ENCODE measurements at places on chromosomes 3 and 15. TPM values are rescaled to one million over a fixed set of nuclear protein-coding genes. Genes with fewer than 3 reads are reported as not detected.

PRSS50 gene
- 0.50 TPM for total RNA-seq

GRCh38 chr3:127483902-127484591 lies 106.5 kb downstream of the TPRA1 start:
- no peak overlapping the region for H3K4me3 ChIP-seq
- H3K27ac ChIP-seq: no peak overlapping the region
- no peaks in the 10 kb centered on the region for H3K4me1 ChIP-seq
- DNase-seq: no peak
- H3K27me3 ChIP-seq: peaks cover 65% of the 10 kb centered on the region

AGBL1 gene
- not detected for total RNA-seq

- 0 out of 2 replicates have a peak, but pooled peaks cover 3% of the 10 kb centered on the region for H3K36me3 ChIP-seq
- H3K4me1 ChIP-seq: peaks cover 55% of the 10 kb centered on the region
- H3K4me3 ChIP-seq: no peak overlapping the region
- DNase-seq: peak; percentile 20
Measured at GRCh38 chr15:58332676-58333400, 99.0 kb upstream of the LIPC start.

- no peak for DNase-seq
- no peak overlapping the region for H3K27ac ChIP-seq
- no peaks in the 10 kb centered on the region for H3K27me3 ChIP-seq
- no peak overlapping the region for H3K4me3 ChIP-seq
- no peaks in the 10 kb centered on the region for H3K36me3 ChIP-seq
- no peaks in the 10 kb centered on the region for H3K4me1 ChIP-seq
Measured at GRCh38 chr3:107574650-107575049, 51.9 kb downstream of the BBX start.

INAFM2 gene
- total RNA-seq: 2.4 TPM

DNA sequence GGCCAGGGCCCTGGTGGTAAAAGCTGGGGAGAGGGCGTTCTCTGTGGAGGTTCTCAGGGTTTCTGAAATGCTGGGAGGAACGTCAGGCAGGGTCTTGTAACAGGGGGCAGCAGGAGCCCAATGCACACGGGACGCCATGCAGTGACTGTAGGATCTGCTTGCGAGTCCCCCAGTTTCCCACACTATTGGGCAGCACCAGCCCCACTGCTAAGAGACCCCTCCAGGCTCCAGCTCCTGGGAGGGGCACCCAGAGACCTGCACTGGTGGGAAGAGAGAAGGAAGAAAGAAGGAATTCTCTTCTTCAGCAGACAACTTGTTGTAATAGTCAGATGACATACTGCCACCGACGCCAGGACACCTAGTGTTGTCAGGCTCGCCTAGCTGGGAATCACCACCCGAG lies 55.2 kb upstream of the RNF7 start:
- no peak for DNase-seq
- H3K27ac ChIP-seq: no peak overlapping the region
- H3K4me3 ChIP-seq: no peak overlapping the region
- no peaks in the 10 kb centered on the region for H3K36me3 ChIP-seq
- H3K27me3 ChIP-seq: no peaks in the 10 kb centered on the region

GRCh38 chr3:126895178-126896066 lies 87.5 kb upstream of the PLXNA1 start:
- peak; percentile 75 for DNase-seq
- H3K4me1 ChIP-seq: peaks cover 48% of the 10 kb centered on the region
- no peak overlapping the region for H3K4me3 ChIP-seq
- H3K36me3 ChIP-seq: no peaks in the 10 kb centered on the region
- no peaks in the 10 kb centered on the region for H3K27me3 ChIP-seq

DNA sequence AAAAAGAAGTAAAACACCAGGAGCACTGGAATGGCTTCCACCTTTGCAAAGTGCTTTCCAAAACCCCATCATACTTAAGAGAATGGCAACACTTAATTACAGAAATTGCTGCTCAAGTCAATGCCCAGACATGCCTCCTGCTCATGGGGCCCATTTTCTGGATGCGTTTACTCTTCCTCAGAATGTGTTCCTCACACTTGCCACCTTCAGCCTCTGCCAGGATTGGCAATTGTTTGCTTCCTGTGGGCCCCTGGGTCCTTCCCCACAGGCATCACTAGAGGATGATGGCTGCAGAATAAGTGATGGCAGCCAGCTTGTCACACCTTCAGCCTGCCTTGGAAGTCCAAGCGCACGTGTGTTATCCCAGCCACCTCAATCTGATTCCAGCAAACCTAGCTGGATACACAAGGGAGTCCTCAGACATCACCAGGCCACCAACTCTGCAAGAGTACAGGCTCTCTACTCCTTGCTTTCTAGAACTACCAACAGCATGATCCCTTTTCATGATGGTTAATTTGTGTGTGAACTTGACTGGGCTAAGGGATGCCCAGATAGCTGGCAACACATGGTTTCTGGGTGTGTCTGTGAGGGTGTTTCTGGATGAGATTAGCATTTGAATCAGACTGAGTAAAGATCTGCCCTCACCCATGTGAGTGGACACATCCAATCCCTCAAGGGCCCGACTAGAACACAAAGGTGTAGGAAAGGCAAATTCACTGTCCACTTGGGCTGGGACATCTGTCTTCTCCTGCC lies 4.9 kb upstream of the NUP210 start:
- H3K27ac ChIP-seq: no peak overlapping the region
- H3K36me3 ChIP-seq: no peaks in the 10 kb centered on the region
- no peak for DNase-seq
- no peak overlapping the region for H3K4me3 ChIP-seq

DNA sequence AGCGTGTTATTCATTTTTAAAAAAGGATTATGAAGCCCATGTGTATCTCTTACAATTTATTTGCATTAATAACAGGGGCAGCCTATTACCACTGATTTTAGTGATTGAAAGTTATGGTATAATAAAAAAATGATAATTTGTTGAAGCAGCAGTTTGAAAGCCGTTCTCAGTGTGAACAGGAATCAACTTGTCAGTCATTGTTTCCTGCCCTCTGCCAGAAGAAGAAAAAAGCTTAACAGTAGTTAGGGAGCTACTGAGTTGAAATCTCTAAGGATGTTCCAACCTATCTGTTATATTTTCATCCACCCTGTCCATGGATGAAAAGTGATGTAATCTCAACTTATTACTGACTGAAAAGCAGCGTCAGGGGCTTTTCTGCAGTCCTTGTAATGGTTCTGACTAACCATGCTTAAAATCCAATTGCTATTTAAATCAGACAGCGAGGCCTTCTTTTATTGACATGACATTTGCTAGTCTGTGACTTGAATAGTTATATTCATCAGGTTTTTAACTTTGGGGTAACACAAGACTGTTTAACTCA lies 486.7 kb downstream of the ROBO2 start:
- no peak overlapping the region for H3K27ac ChIP-seq
- H3K4me3 ChIP-seq: no peak overlapping the region
- H3K27me3 ChIP-seq: no peaks in the 10 kb centered on the region
- DNase-seq: no peak

LAMB2 gene
- total RNA-seq: 230 TPM

- DNase-seq: no peak
- no peak overlapping the region for H3K4me3 ChIP-seq
- no peak overlapping the region for H3K27ac ChIP-seq
- H3K4me1 ChIP-seq: no peaks in the 10 kb centered on the region
- H3K36me3 ChIP-seq: no peaks in the 10 kb centered on the region
Measured at GRCh38 chr3:55226696-55227095, 260.4 kb downstream of the WNT5A start.

CPA3 gene
- not detected for total RNA-seq

DNA sequence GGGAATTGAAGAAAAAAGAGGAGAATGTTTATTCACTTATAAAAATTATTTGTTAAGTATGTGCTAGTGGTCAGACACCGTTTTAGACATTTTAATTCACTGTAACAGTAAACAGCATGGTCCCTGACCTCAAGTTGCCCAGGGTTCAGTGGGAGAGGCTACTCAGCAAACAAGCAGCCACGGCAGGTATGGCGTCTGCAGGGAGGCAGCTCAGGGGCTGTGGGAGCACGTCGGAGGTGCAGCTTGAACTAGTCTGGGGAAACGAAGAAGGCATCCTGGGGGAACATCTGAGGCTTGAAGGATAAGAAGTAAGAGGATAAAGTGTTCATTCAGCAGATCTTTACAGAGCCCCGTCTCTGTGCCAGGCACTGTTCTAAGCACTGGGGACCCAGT lies 66.0 kb downstream of the CRTC3 start:
- H3K36me3 ChIP-seq: no peaks in the 10 kb centered on the region
- no peaks in the 10 kb centered on the region for H3K27me3 ChIP-seq

PIF1 gene
- 54.8 TPM for total RNA-seq

DNA sequence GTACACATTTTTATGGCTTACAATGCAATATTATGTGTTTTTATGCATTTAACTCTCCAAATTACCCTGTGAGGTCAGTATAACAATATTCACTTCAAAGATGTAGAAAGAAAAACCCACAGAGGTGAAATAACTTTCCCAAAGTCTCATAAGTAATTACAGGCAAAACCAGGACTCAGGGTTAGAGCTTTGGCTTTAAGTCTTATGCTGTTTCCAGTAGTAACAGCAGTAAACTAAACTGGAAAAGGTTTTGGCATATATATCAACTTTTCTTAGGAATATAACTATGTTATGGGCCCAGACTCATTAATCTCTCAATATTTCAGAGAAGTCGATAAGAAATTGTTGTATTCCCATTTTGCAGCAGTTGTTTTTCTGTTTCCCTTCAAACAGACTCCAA lies 206.3 kb upstream of the KCNMB2 start:
- H3K4me3 ChIP-seq: no peak overlapping the region
- no peaks in the 10 kb centered on the region for H3K36me3 ChIP-seq
- H3K4me1 ChIP-seq: peaks cover 5% of the 10 kb centered on the region
- no peak overlapping the region for H3K27ac ChIP-seq
- no peaks in the 10 kb centered on the region for H3K27me3 ChIP-seq

All from PC-9 (cell line).